ENCODE measurements at places on chromosomes 7 and 10. TPM values are rescaled to one million over a fixed set of nuclear protein-coding genes. Genes with fewer than 3 reads are reported as not detected.

DNA sequence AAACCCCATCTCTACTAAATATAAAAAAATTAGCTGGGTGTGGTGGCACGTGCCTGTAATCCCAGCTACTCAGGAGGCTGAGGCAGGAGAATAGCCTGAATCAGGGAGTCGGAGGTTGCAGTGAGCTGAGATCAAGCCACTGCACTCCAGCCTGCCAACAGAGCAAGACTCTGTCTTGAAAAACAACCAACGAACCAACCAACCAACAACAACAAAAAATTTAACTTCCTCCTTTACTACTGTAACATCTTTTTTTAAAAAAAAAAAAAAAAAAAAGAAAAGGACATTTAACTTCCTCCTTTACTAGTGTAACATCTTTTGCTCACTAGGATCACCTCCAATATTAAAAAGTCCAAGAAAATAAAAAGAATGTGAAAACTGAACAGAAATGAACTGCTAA lies 92.3 kb upstream of the TMEM168 start:
- no peaks in the 10 kb centered on the region for H3K36me3 ChIP-seq
- H3K27ac ChIP-seq, result peak overlapping the region; percentile 94
- no peaks in the 10 kb centered on the region for H3K27me3 ChIP-seq
- DNase-seq, result no peak
- no peak overlapping the region for H3K4me3 ChIP-seq
- no peaks in the 10 kb centered on the region for H3K4me1 ChIP-seq

DNA sequence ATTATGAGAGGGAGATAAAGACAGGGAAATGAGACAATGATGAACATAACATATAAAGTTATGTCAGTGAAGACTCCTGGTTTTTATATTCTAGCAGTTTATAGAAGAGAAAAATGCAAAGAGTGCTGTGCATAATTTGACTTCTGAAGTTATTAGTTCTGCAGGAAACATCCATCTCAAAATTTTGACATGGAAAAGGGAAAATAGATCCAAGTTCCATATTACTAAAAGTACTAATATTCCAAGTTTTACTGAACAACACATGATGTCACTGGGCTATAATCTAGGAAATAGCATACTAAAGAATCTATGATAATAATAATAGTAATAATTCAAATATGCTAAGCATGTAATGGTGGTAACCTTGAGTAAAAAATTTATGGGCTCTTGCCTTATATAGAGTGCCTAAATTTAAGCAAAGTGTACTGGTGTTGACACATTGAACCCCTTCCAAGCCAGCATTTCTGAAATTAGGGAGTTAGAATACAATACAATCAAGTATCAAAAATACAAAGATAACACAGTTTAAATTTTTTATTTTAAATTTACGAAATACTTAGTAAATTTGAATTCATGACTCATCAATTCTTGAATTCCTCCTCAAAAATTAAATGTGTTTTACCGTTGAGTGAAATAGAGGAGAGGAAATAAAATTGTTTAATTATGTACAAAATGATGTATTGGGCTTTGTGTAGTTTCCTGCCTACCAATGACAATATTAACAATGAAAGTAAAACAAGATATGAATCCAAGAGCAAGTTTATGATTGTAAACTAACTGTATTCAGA lies 102.8 kb upstream of the KCND2 start:
- no peaks in the 10 kb centered on the region for H3K36me3 ChIP-seq
- H3K4me1 ChIP-seq, result no peaks in the 10 kb centered on the region
- DNase-seq, result no peak
- H3K27ac ChIP-seq, result no peak overlapping the region

DNA sequence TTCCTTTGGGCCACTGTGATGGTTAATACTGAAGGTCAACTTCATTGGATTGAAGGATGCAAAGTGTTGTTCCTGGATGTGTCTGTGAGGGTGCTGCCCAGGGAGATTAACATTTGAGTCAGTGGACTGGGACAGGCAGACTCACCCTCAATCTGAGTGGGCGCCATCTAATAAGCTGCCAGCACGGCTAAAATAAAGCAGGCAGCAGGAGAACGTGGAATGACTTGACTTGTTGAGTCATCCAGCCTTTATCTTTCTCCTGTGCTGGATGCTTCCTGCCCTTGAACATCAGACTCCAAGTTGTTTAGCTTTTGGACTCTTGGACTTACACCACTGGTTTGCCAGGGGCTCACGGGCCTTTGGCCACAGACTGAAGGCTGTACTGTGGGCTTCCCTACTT lies 1046.9 kb downstream of the TYW1 start:
- DNase-seq, result no peak
- no peak overlapping the region for H3K27ac ChIP-seq
- no peaks in the 10 kb centered on the region for H3K4me1 ChIP-seq

DNA sequence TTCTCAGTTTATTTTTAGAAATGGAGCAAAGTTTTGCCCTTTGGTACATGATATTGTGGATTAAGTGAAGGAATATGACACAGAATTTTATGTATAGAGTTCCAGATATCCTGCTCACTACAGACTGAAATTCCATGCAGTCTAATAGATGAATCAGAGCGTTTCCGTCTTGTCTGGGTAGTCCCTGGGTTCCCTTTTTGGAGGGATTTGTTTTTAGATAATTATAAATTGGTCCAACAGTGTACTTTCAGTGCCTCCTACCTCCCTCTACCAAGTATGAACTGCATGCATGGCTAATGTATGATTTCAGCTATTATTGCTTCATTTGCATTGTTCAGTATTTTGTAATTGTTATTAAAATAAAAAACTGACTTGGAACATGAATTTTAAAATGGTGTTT lies 74.4 kb downstream of the SEPTIN7 start:
- DNase-seq, result no peak
- no peak overlapping the region for H3K27ac ChIP-seq
- peaks cover 4% of the 10 kb centered on the region for H3K36me3 ChIP-seq
- H3K4me1 ChIP-seq, result no peaks in the 10 kb centered on the region
- no peak overlapping the region for H3K4me3 ChIP-seq

Gene PNLIPRP2
- not detected for total RNA-seq

GRCh38 chr10:14749070-14749809 lies 25.5 kb downstream of the FAM107B start:
- H3K4me1 ChIP-seq, result peaks cover 38% of the 10 kb centered on the region
- DNase-seq, result no peak
- H3K27ac ChIP-seq, result no peak overlapping the region
- H3K4me3 ChIP-seq, result no peak overlapping the region

DNA sequence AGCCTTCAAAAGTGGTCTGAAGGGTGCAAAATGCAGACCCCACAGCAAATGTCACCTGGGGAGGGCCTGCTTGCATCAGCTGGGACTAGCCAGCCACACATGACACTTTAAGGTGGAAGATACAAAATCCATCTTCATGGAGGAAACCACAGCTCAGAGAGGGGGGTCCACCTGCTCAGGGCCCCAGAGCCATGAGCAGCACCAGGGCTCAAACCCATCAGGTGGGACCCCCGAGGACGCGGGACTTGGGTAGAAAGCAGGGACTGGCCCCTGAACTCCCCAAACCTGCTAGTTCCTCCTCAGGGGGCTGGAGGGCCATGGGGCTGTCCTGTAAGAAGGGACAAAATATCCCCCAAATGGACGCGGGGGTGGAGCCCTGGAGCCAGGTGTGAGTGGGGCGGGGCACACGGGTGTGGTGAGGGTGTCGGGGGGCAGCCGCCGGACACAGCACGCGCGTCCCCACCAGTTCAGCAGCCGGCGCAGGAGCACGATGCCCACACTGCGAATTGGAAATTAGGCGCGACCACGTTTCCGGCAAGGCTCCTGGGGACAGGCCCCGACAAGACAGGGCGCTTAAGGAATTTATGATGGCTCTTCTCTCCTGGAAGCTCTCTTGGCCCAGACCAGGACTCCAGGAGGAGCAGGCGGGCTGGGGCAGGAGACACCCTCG lies 8.0 kb downstream of the PDGFA start:
- peaks cover 33% of the 10 kb centered on the region for H3K36me3 ChIP-seq
- peaks cover 5% of the 10 kb centered on the region for H3K4me1 ChIP-seq
- no peak overlapping the region for H3K4me3 ChIP-seq
- no peaks in the 10 kb centered on the region for H3K27me3 ChIP-seq
- DNase-seq, result peak; percentile 62

GRCh38 chr7:74059681-74060588 lies 23.7 kb upstream of the LIMK1 start:
- no peak overlapping the region for H3K4me3 ChIP-seq
- H3K27ac ChIP-seq, result peak overlapping the region; percentile 33
- peaks cover 15% of the 10 kb centered on the region for H3K4me1 ChIP-seq
- H3K36me3 ChIP-seq, result no peaks in the 10 kb centered on the region
- H3K27me3 ChIP-seq, result no peaks in the 10 kb centered on the region

GRCh38 chr10:110903280-110904278 lies 15.4 kb downstream of the BBIP1 start:
- no peaks in the 10 kb centered on the region for H3K27me3 ChIP-seq
- H3K4me3 ChIP-seq, result no peak overlapping the region
- H3K36me3 ChIP-seq, result peaks cover 24% of the 10 kb centered on the region
- no peak overlapping the region for H3K27ac ChIP-seq
- no peak for DNase-seq
- H3K4me1 ChIP-seq, result peaks cover 3% of the 10 kb centered on the region

Gene FAM3C
- 48.6 TPM for total RNA-seq

Gene ADGRA1
- 0.24 TPM for total RNA-seq

GRCh38 chr10:15585303-15585715 lies 134.4 kb downstream of the ITGA8 start:
- no peaks in the 10 kb centered on the region for H3K4me1 ChIP-seq
- H3K27me3 ChIP-seq, result no peaks in the 10 kb centered on the region
- no peak overlapping the region for H3K4me3 ChIP-seq

GRCh38 chr10:33681595-33681994 lies 347.1 kb upstream of the NRP1 start:
- DNase-seq, result no peak
- no peaks in the 10 kb centered on the region for H3K4me1 ChIP-seq
- H3K4me3 ChIP-seq, result no peak overlapping the region
- no peak overlapping the region for H3K27ac ChIP-seq
- H3K27me3 ChIP-seq, result no peaks in the 10 kb centered on the region

Data from left lung (tissue), 14 donors.